Glomerular endothelial cell (primary cell): ENCODE measurements at places on chromosomes 5 and 9.

- DNase-seq = no peak
Observed at GRCh38 chr5:163005949-163006348, 431.4 kb upstream of the CCNG1 start.

- DNase-seq = no peak
Observed at GRCh38 chr5:180975338-180975737, 13.3 kb upstream of the BTNL3 start.

DNA sequence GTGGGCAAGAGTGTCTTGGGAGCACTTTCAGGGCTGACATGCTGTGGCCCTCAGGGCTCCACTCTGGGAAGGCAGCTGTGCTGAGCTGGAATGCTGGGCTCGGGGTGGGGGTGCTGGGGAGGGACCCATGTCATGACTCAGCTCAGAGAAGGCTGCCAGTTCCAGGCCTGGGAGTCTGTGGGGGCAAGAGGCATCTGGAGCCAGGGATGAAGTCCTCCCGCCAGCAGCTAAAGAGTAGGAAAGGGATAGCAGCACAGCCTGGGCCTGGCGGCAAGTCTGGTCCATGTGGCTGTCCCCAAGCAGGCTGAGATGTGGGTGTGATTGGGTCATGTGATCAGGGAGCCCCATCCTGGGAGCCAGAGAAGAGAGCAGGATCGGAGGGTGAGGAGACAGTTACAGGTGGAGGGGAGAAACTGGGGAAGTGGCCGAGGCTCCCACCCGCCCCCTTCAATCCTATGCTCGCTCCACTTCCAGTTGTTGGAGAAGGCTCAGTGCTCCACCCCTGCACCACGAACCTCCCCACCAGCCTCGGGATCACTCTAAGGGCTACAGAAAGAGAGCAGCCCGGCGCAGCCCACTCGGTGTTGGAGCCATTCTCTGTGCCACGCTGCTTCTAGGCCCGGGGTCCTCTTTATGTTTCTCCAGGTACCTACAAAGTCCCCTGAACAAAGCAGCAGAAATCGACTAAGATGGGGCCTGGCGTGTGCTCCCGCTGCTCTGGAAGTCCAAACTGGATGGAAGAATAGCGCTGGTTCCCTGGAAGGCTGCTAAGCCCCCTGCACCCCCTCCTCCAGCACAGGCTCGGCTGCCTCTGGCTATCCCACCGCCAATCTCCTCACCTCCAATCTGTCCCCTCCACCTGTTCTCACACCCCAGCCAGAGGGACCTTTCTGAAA lies 12.0 kb downstream of the PDGFRB start:
- DNase-seq = no peak

GRCh38 chr9:2726650-2727340 lies 9.5 kb downstream of the KCNV2 start:
- no peak for DNase-seq

GRCh38 chr5:30001826-30002225 lies 1191.7 kb upstream of the CDH6 start:
- DNase-seq = no peak

DNA sequence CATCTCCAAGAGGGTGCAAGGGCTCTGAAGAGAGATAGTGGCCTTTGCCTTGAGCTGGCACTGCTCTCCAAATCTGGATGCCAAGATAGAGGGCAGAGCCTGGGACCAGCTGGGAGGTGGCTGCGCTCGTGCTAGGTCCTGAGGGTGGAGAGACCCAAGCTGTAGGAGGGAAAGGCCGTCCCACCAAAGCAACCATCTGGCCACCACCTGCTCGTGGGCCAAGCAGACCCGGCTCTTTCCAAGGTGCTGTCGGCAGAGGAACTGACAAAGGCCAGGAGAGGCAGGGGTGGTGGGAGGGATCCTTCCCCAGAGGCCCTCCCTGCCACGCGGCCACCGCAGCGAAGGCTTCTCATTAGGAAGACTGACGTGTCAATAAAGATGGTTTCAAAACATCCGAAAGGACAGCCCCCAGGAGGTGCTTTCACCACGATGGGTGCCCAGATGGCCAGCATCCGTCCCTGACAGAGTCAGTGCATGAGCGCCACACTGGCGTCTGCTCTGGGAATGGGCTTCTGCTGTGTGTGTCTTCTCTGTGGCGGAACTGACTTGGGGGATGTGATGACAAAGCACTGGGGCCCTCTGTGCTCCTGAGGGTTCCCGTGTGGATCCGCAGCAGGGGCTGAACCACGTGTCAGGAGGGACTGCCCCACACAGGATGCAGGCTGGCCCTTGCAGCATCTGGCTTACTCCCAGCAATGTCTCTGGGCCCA lies 213.5 kb downstream of the FANCC start:
- DNase-seq = no peak

GRCh38 chr5:169307646-169308045 lies 6.7 kb upstream of the SLIT3 start:
- DNase-seq = no peak

DNA sequence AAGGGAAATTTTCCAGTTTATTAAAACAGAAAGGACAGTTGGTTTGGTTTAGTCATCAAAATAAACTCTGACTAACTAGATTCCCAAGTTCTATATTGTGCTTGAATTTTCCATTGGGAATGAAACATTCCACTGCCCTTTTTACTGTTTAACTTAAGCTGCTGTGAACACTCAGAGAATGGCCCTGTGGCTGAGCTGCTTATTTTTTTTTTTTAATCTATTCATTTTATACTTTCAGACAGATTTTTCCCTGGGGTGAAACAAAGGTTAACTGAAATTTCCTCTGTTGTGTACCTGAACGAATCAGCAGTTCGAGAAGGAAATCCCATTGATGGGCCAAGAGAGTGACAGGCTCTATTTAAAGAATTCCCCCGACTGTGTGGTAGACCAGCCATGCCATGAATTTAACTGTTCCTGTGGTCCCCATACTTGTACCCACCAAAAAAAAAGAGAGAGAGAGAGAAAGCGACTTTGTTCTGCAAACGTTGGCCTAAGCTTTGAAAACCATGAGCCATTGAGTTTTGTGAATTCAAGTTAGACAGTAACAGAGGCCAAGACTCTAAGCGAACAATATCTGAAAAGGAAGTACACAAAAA lies 138.7 kb upstream of the GRHPR start:
- no peak for DNase-seq

GRCh38 chr9:137804908-137805630 lies 72.5 kb upstream of the CACNA1B start:
- no peak for DNase-seq

DNA sequence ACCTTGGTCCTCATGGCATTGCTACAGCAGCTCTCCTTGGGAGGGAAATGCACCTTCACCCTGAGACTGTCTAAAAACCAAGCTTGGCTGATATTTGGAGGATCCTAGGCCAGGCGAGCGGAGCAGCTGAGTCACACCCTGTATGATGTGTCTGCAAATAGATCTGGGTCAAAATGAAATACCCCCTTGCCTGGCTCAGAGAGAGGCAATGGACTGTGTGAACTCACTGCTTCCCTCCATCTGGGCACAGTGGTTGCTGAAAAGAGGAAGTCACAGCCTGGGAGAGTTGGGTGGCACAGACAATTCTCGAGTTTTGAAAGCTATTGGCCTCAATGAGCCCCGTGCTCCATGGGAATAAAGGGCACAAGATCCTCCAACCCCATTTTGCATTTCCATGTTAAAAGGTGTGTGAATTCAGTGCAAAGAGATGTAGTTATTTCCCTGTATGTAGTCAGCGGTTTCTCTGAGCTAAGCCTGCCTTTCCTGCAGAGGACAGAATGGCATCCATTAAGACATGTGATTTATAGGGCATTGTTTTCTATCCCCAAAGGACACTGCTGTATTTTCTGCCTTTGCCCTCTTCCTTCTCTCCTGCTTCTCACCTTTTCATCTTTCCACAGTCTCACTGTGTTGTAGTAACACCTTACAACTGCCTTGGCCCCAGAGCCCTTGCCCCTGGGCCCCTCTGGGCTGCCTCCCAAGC lies 177.2 kb downstream of the GADD45G start:
- DNase-seq = no peak

- no peak for DNase-seq
Observed at GRCh38 chr5:42951293-42951840, 88.8 kb downstream of the ANXA2R start.

DNA sequence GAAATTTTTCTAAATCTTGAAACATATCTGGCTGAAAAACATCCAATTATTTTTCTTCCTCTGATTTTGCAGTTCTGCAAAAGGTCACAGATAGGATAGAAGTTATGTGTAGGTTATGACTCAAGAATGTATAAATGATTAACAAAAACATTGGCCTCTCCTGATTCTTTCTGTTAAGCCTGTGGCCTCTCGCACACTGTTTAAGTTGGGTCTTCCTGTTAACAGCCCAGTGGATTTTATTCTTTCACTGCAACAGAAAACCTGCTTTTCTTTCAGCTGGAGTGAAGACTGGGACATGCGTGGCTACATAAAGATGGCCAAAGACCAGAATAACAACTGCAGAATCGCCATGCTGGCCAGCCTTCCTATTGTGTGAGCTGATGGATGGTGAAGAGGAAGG lies 17.1 kb upstream of the SPATA31E1 start:
- no peak for DNase-seq

- no peak for DNase-seq
Observed at GRCh38 chr9:109482391-109482916, 15.7 kb downstream of the PTPN3 start.

DNA sequence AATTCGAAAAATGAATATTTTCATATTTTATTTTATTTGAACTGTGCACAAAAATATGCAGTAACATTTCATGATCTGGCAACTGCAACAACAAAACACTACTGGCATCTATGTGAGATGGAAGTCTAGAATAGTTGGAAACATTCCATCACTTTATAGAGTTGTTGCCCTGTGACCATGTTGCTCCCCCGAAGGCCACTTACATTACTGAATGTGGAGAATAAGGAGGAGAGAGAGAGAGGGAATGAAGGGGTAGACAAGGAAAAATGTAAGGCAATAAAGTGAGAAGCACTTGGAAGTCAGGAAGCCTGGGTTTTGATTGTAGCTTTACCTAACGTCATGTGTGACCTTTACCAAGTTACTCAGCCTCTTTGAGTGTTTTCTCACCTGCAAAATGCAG lies 437.2 kb upstream of the EDIL3 start:
- no peak for DNase-seq

DNA sequence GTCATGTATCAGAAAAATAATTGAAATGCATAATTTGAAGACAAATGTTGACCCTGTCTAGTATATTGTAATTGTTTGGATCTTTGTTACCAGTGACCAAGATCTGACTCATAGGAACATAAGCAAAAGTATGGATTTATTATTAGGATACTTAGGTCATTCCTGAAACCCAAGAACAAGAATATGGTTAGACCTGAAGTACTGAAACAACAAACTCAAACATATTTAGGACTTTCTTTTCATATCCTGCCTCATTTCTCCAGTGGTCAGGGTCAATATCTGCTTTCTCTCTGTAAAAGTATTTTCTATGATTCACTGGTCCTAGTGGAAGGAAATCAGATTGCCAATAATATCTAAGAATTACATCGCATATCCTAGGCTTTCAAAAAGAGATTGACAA lies 1937.1 kb upstream of the WWC1 start:
- no peak for DNase-seq

DNA sequence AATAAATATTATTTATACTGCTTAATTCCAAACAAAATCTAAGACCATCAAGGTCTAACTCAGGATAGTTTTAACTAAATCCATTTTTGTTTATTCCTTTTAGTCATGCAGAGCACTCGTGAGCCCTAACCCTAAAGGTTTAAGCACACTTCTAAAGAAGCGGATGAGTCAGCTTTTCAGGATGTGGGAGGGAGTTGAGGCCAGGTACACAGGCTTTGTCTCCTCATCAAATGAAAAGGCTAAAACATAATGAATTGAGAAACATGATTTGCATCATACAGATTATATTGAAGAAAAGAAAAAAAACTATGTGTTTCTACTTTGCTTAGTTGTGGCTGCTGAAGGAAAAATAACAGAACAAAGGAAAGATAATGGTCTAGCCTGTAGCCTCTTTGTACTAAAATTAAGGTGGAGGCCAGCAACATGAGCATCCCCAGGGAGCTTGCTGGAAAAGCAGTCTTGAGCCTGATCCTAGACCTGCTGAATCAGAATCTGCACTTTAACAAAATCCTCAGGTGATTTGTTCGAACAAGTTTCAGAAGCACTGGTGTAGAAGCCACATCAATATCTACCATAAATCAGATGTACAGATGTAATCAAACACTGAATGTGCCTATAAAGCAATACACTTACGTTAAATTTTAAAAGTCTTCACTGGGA lies 21.1 kb upstream of the ISCA1 start:
- DNase-seq = no peak

GRCh38 chr5:2165203-2165602 lies 282.5 kb upstream of the IRX4 start:
- DNase-seq = no peak

GRCh38 chr9:9352877-9353481 lies 1259.8 kb downstream of the PTPRD start:
- DNase-seq = no peak

DNA sequence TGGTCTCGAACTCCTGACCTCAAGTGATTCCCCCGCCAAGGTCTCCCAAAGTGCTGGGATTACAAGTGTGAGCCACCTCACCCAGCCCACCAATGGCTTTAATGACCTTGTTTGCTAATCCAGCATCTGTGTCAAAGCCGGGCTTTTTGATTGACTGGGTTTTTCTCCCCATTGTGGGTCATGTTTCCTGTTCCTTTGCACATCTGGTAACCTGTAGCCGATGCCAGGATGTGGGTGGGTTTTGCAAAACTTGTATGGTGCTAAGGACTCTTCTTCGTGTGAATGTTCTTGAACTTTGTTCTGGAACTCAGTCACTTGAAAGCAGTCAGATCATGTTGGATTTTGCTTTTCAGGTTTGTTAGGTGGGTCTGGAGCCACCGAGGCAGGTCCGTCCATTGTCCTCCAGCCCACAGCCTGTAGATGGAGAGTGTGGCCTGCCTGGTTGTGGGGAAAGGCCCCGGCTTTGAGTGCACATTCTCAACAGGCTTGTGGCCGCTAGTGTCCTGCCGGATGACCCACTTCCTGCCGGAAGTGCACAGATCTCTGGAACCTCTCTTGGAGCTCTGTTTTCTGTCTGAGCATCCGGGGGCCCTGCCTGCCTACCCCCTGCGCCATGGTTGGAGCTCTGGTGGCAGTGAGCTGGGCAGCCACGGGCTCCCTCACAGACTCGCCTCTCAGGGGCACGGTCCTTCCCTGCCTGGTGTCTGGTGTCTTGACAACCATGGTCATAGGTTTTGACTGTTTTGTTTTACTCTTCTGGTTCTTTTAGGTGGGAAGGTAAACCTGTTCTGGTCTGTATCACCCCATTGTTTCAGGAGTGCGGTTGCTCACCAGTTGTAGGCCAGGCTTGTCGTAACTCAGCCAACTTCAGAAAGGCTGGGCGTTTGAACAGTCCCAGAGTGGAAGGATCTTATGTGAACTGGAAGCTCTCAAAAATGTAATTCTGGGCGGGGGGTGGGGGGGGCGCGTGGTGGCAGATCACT lies 69.6 kb upstream of the CACNA1B start:
- DNase-seq = no peak
